ENCODE measurements at places on chromosomes 2 and 18. TPM values are rescaled to one million over a fixed set of nuclear protein-coding genes. Genes with fewer than 3 reads are reported as not detected.

- no peak overlapping the region for H3K27ac ChIP-seq
- no peak for DNase-seq
- H3K4me1 ChIP-seq = peaks cover 6% of the 10 kb centered on the region
- H3K36me3 ChIP-seq = no peaks in the 10 kb centered on the region
- H3K27me3 ChIP-seq = peaks cover 23% of the 10 kb centered on the region
Observed at GRCh38 chr2:208125251-208125650, 927 bp upstream of the CRYGD start.

DNA sequence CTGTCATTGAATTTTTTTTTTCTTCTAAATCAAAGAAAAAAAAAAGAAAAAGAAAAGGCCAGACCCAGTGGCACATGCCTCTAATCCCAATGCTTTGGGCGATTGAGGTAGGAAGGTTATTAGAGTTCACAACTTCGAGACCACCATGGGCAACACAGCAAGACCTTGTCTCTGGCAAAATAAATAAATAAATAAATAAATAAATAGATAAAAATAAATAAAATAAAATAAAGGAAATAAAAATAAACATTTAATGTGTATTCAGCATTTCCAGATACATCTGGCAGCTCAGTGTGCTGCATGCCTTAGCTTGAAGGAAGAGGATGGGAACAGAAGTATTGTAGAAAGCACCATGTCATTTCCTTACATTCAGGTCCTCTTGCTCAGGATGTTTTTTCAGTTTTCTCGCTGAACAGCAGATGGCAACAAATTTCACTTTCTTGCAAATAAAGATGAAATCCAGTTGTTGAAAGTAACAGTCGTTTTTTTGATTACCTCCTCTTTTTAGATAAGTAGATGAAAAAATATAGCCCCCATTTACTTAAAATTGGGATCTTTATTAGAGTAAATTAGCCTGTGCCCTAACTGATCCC, 25.7 kb upstream of the FAM178B start:
- H3K4me3 ChIP-seq = no peak overlapping the region
- no peak overlapping the region for H3K27ac ChIP-seq
- no peaks in the 10 kb centered on the region for H3K36me3 ChIP-seq

The ACADL gene
- total RNA-seq = not detected

The TTN gene
- total RNA-seq = 6.6 TPM

The TPRKB gene
- 30.1 TPM for total RNA-seq

The GNAL gene
- total RNA-seq = 1.6 TPM

The INHBB gene
- total RNA-seq = not detected

- no peak overlapping the region for H3K4me3 ChIP-seq
- peaks cover 10% of the 10 kb centered on the region for H3K27me3 ChIP-seq
- H3K4me1 ChIP-seq = no peaks in the 10 kb centered on the region
- H3K27ac ChIP-seq = no peak overlapping the region
- DNase-seq = no peak
Observed at GRCh38 chr18:55239740-55240139, 280.5 kb upstream of the CCDC68 start.

The ANKRD29 gene
- not detected for total RNA-seq

DNA sequence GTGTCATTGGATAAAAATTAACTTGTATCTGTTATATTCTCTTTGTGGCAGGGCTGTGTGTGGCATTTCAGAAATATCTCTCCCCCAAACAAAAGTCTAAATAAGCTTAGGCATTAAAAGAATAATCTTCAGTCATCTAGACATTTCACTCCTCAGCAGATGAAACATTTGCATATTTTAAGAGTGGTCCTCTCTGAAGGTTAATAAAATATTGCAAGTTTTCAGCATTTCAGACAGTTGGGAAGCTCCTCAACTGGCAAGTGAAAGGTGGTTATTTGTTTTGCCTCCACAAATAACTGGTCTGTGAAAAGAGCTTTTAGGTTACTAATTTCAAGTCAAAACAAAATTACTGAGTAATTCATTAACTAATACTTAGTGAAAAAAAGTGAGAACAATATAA, 462.6 kb downstream of the EPHA4 start:
- H3K27me3 ChIP-seq = peaks cover 6% of the 10 kb centered on the region
- H3K36me3 ChIP-seq = no peaks in the 10 kb centered on the region
- H3K4me3 ChIP-seq = no peak overlapping the region
- no peak for DNase-seq

The DSG4 gene
- total RNA-seq = not detected

- no peak overlapping the region for H3K27ac ChIP-seq
- H3K4me3 ChIP-seq = no peak overlapping the region
Observed at GRCh38 chr2:125560855-125561254, 1095.1 kb upstream of the GYPC start.

GRCh38 chr2:128492966-128493811, 174.5 kb upstream of the HS6ST1 start:
- no peak for DNase-seq
- H3K27me3 ChIP-seq = peaks cover 9% of the 10 kb centered on the region
- H3K27ac ChIP-seq = no peak overlapping the region
- no peak overlapping the region for H3K4me3 ChIP-seq

DNA sequence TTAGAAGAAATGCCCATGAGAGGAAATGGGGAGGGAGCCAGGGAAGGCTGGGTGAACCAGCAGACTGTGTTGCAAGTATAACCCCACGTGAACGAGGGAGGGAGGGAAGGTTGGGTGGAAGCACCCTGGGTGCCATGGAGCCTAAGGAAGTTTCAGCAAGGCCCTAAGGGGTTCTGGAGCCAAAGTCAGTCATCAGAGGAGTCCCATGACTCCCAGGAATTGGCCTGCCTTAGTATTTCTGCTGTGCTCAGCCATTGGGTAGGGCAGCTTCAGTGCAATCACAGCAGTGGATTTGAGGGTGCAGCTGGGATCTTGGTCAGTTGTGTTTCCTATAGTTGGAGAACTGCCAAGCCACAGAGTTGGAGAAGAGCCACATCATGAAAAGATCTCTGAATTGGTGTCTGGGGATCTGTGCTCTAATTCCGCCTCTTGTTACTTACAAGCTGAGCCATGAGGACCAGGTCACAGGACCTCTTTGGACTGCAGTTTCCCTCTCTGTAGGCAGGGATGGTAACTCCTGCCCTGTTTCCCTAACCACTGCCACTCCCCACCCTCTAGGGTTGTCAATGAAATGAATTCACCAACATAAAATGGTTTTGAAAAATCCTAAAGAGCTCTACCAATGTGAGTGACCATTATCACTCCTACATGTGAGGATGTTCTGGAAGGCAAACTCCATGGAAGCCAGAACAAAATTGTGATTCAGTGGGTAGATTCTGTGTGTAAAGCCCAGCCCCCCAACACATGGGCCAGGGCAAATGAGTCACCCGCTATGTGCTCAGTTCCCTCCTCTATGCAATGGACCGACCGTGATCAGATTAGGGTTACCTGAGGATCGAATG, 108.9 kb downstream of the CLIP4 start:
- H3K4me1 ChIP-seq = no peaks in the 10 kb centered on the region
- H3K27ac ChIP-seq = no peak overlapping the region
- H3K27me3 ChIP-seq = peaks cover 8% of the 10 kb centered on the region
- H3K4me3 ChIP-seq = no peak overlapping the region
- H3K36me3 ChIP-seq = no peaks in the 10 kb centered on the region
- DNase-seq = no peak

- no peak overlapping the region for H3K27ac ChIP-seq
- H3K36me3 ChIP-seq = no peaks in the 10 kb centered on the region
- H3K4me1 ChIP-seq = no peaks in the 10 kb centered on the region
Observed at GRCh38 chr2:133748007-133748700, 179.9 kb upstream of the NCKAP5 start.

DNA sequence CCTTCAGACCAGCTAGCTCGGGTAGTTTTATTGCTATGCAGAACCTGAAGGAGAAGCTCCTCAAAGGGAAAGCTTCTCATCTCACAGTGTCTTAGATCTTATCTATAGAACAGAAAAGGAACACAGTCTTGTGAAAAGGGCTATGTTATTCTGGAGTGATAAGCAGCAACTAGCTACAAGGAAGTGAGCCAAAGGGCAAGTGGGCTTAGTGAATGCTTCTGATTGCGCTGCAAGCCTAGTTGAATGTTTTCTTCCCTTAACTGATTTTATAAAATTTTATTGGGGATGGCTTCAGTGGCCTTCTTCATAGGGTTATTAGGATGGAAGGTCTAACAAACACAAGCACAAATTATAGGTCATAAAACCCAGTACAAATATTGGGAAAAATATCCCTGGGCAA, 400.1 kb downstream of the PARD3B start:
- H3K36me3 ChIP-seq = peaks cover 27% of the 10 kb centered on the region
- no peak for DNase-seq
- H3K4me1 ChIP-seq = peaks cover 44% of the 10 kb centered on the region
- no peak overlapping the region for H3K27ac ChIP-seq

DNA sequence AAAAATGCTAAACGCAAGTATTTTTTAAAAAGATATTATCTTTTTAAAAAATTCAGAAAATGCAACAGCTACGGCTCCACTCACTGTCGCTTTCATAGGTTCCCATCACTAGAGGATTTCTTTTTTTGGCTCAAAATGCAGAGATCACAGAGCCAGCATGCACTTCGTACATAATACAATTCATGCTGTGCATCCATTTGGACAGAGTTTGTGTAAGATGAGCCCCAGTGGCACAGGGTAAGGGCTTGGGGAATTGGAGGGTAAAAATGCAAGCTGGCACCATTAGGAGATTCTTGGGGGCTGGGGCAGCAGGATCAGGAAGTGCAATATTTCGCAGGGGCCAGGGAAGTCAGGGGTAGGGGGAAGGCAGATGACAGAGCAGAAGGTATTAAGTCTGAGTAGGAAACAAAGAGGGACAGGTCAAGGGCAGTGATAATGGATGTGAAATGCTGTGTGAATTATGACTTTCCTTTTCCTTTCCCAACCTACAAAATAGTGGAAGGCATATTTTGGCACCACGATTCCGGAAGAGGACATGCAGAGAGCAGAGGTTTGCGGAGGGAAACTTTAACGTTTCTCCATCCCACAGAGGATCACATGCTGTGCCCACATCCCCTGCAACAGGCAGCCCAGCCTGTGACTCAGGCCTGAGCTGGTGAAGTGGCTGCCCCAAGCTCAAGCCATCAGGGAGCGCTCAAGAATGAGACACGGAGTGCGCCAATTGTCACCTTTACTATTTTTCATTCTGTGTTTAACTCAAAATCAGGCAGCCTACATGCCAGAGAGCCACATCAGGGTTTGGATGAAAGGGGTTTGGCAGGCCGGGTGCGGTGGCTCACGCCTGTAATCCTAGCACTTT, 4.7 kb downstream of the CAPG start:
- no peaks in the 10 kb centered on the region for H3K27me3 ChIP-seq
- peak overlapping the region; percentile 62 for H3K27ac ChIP-seq
- peak; percentile 73 for DNase-seq
- H3K4me3 ChIP-seq = peak overlapping the region; percentile 60
- H3K36me3 ChIP-seq = peaks cover 9% of the 10 kb centered on the region

The CERKL gene
- total RNA-seq = not detected

The C1GALT1C1L gene
- total RNA-seq = 0.48 TPM

GRCh38 chr2:218736531-218736930, 25.9 kb downstream of the TTLL4 start:
- peaks cover 14% of the 10 kb centered on the region for H3K36me3 ChIP-seq
- no peak for DNase-seq
- H3K27ac ChIP-seq = no peak overlapping the region
- peaks cover 29% of the 10 kb centered on the region for H3K4me1 ChIP-seq

The PTPRN gene
- 2.5 TPM for total RNA-seq

DNA sequence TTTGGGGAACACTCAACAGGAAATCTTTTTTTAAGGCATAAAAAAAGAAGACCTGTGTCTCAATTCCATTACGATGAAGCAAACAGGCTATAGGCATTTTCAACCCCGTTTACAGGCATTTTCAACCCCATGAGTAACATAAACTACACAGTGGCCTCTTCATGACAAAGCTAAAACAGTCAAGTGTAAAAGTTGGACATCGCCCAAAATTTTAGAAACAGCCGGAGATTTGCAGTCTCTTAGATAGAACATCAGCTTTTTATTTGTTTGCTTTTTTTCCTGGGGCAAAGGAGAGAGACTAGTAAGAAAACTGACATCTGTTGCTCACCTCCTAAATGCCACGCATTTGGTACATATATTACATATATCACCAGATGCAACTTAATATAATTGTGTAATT, 173.7 kb downstream of the CMPK2 start:
- H3K36me3 ChIP-seq = no peaks in the 10 kb centered on the region
- no peaks in the 10 kb centered on the region for H3K4me1 ChIP-seq
- H3K27ac ChIP-seq = no peak overlapping the region

The RGPD4 gene
- total RNA-seq = not detected

The MRPL53 gene
- total RNA-seq = 65.7 TPM

GRCh38 chr18:8967573-8967972, 134.9 kb upstream of the NDUFV2 start:
- H3K4me3 ChIP-seq = no peak overlapping the region
- no peak for DNase-seq
- no peak overlapping the region for H3K27ac ChIP-seq

The CDH20 gene
- total RNA-seq = 0.19 TPM

DNA sequence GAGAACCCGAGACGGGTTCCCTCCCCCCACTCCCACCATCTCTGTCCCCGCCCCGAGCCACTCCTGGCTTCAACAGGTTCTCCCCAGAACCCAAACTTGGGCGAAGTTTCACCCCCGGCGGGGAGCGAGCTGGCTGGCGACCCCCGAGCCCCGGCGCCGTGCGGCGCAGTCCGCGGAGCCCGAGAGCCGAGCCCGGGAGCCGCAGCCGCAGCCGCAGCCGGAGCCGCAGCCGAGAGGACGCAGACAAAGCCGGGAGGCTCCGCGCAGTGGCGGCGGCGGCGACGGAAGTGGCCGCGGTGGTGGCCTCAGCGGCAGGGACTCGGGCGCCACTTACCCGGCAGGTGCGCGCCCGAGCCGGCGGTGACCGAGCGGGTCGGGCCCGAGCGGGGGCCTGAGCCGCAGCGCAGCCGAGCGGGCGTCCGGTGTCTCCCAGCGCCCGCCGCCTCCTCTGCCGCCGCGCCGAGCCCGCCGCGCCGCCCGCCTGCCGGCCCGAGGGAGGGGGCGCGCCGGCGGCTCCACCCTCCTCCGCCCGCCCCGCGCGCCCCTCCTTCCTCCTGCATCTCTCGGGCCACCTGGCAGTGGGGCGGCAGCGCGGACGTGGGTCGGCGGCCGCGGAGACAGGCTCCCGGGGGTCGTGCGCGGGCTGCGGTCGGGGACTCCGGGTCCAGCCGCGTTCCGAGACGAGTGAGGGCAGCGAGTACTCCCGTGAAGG, at the start of gene ECEL1:
Gene ECEL1, minus strand, starts transcription at position 450 of the 712 bp plus-strand sequence. CDS start 1,181 bp downstream, outside the sequence.
- peaks cover 34% of the 10 kb centered on the region for H3K27me3 ChIP-seq
- H3K36me3 ChIP-seq = no peaks in the 10 kb centered on the region
- H3K27ac ChIP-seq = no peak within 1 kb of the TSS
- peak; percentile 14 for DNase-seq

DNA sequence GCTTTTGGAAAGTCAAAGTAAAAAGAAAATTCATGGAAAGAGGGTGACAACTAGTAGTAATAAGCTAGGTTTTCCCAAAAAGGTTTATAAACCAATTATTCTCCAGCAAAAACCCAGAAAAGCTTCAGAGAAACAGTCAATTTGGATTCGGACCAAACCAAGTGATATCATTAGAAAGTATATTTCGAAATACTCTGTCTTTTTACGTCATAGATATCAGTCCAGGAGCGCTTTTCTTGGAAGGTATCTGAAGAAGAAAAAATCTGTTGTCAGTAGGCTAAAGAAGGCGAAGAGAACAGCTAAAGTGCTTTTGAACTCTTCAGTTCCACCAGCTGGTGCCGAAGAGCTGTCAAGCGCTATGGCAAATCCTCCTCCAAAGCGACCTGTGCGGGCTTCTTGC, 36.6 kb downstream of the ZDBF2 start:
- H3K27ac ChIP-seq = no peak overlapping the region
- no peak for DNase-seq

All from activated T-cell treated with anti-CD3 and anti-CD28 coated beads, Interleukin-2, amount 50 U/mL, for 72 hours (primary cell).